ENCODE measurements at places on chromosomes 1 and 21.

DNA sequence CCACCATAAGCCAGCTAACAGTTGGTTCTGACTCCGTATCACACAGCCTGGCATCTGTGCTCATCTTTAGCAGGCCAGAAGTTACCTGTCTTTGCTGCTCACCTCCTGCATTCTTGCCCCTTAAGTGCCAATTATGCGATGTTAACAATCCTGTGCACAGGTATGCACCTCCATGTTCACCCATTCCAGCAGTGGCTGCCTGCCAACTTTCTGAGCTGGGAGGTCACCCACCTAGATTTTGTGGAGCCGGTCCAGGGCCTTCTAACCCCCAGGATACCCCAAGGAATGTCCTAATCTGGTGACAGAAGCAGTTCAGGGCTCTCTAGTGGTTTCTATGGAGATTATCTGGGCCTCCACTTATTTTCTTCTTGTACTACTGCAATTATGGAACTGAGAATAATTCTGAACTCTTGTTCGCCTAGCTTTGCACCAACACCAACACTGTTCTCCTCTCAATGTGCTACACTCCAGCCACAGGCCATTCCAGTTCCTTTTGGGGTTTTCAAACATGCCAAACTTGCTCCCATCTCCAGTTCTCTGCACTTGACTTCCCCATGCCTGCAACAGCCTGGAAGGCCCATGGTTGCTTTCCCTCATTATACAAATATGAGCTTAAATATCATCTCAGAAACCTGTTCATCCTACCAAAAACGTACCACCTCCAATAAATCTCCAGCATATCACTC, 9.0 kb downstream of the BCAR3 start:
- no peak for DNase-seq

- peak; percentile 94 for DNase-seq
These were observed 1.3 kb downstream of the PIGV start for GRCh38 chr1:26788836-26789611.

DNA sequence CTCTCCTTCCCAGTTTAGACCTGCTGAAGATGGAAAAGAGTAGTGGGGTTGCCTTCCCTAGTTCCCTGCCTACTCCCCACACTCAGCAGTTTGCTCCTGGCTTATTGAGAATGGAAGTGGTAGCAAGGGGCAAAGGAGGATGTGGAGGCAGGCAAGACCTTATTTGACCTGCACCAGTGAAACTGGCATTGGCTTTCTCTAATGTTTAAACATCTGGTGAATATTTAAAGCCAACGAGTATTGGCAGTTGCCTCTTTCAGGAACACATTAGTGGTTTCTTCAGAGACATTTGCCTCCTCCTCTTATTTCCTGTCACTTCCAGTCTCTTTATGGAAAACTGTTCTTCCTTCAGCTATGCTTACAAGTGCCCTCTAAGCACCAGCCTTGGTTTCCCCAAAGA, 62.4 kb upstream of the VAV3 start:
- DNase-seq = no peak

GRCh38 chr1:2313651-2314261, 77.6 kb downstream of the MORN1 start:
- DNase-seq = no peak
